CD14-positive monocyte (primary cell): ENCODE measurements at places on chromosomes 16 and 17. TPM values are rescaled to one million over a fixed set of nuclear protein-coding genes. Genes with fewer than 3 reads are reported as not detected.

Gene SCARF1
- 23.4 and 35.6 TPM in 2 replicates for polyA plus RNA-seq

Gene TNFRSF12A
- 5.7 TPM in 2 replicates for polyA plus RNA-seq

DNA sequence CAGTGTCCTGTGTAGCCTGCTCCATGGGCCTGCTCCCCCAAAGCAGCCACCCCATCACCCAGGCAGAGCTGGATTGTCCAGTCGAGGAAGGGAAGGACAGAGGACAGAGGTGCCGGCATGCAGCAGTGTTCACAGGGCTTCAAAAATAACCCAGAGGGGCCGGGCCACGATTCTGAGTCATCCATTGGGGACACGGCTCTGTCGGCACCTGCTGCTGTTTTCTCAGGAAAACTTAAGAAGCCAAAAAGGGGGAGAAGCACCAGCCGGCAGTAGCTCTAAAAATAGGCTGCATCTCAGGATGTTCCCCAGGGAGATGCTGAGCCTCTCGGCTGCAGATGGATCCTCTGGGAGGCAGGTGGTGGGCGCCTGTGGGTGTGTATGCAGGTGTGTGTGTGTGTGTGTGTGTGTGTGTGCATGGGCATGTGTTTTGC, 1.6 kb downstream of the CA7 start:
- H3K4me3 ChIP-seq, result no peak overlapping the region
- peaks cover 22% of the 10 kb centered on the region for H3K27me3 ChIP-seq
- no peak overlapping the region for H3K27ac ChIP-seq
- no peaks in the 10 kb centered on the region for H3K36me3 ChIP-seq
- no peak for DNase-seq

Gene ZFPM1
- polyA plus RNA-seq, result 0.12 TPM

GRCh38 chr16:57175896-57176295, 9.9 kb downstream of the PSME3IP1 start:
- DNase-seq, result no peak
- H3K27ac ChIP-seq, result no peak overlapping the region
- H3K4me1 ChIP-seq, result no peaks in the 10 kb centered on the region
- no peaks in the 10 kb centered on the region for H3K27me3 ChIP-seq
